Stimulated activated CD4-positive, alpha-beta T cell treated with anti-CD3 and anti-CD28 coated beads, TNF-alpha, amount 100 ng/mL, for 24 hours (primary cell): ENCODE measurements at places on chromosomes 6 and 20.

DNA sequence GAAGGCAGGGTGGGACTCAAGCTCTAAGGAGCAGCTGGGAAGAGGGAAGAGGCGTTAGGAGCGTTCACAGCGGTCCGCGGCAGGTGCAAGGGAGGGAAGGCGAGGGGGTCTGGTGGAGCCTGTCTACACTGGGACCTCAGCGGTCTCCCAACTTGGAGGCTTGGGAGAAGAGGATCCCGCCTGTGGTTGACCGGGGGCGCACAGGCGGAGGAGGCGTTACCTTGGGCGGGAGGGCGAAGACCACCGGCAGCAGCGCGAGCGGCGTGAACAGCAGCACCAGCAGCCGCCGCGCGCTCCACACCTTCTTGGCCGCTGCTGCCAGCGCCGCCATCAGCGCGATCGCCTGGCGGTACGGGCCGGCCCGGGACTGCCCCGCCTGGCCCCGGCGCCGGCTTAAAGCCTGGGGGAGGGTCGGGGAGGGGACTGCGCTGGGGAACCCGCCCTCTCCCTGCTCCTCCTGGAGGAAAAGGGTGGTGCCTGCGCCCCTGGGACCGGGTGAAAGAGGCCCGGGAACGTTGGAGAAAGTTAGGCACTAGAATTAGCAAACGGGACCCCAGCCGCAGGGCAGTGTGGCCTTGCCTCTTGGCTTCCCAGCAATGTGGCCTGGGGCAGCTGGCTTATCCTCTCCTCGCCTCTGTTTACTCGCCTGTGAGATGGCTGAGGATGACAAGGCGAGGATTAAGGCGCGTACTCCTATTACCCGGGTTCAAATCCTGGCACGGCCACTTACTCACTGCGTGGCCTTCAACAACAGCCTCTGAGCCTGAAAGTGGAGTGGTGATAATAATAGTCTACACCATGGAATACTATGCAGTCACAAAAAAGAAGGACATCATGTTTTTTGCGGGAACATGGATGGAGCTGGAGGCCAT, at the start of gene SLC13A3:
TSS of gene SLC13A3 (minus strand) at position 369 of the 872 bp plus-strand sequence. CDS start at position 331, 38 bp downstream.
- no peak for DNase-seq

- no peak for DNase-seq
Measured at GRCh38 chr20:33866398-33867100, 55.4 kb downstream of the CHMP4B start.

DNA sequence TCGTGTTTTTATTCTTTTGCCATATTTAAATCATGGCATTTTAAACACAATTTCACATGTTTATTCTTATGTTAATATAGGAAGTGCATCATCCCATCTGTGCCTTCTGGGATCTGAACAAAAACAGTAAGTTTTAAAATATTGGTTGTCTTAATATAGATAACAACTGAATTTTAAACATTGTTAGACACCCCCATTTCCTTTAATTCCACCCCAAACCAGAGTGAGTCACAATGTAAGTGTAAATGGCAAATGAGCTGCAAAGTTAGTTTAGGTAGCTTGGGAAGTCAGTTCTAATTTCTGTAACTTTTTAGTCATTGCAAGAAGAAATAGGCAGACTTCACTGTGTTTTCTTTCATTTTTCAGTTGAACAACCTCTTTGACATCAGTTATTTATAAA, 108.0 kb downstream of the ADGRG6 start:
- no peak for DNase-seq

DNA sequence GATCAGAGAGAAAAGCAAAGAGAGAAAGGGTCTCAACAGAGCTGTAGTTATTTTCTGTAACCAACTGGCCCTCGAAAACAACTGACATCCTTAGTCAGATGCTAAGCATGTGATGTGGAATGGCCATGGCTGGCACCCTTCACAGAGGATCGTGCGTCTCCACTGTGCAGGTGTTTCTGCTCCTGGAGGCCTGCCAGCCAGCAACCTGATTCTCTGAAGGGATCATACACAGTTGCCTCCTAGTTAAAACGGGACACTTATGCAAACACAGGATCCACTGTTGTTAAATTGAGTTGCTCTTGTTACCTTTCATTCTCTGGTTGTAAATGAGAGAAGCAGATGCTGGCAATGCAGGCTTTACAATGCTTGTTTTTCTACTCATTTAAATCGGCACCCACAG, 148.5 kb downstream of the HDGFL1 start:
- DNase-seq, result no peak

- no peak for DNase-seq
Measured at GRCh38 chr6:20906945-20907344, 372.7 kb downstream of the CDKAL1 start.

DNA sequence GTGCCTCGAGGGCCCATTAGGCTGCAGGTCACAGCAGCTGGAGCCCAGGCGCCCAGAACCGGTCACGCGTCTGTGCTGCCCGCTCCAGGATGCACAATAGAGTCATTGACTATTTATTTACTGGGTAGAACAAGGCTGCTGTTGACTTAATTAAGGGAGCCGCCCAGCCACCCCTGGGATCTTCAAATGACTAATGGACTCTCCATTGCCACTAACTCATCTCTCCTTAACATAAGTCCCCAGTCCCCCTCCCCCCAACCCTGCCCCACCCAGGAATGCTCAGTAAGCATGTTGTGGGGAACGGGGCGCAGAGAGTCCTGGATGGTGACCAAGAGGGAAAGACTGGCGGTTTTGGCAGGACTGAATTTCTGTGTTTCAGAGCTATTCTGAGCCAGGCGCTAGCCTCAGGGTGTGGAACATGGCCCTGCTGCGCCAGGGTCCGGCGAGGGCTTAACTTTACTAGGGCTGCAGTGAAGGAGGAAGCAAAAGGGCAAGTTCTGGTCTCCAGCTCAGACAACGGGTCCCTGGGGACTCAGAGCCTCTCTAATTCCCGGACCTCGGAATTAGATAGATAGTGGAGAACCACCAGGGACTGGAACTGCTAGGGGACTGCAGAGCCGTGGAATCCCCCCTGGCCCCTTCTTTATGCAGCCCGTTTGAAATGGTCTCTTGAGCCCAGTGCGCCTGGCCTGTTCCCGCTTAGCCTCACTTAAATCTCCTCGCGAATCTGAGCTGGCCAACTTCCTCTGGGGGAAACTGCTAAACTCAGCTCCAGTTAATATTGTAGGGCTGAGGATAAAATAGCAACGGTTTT, 1.5 kb upstream of the GRIK2 start:
- DNase-seq, result no peak

DNA sequence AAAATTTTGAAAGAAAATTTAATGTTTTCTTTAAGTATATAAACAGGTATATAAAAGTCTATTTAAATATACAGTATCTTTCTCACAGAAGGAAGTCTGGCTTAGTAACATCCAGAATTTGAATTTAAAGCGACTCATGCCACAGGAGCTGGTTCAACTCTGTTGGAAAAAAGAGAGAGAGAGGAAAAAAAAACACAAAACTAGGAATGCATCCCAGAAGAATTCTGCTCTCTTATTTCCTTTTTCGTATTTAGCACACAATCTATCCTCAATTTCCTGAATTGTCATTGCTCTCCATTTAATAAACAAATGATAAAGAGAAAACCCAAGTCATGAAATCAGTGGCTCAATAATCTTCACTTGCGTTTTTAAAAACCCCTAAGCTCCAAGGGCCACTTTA, 107.5 kb upstream of the SCAF8 start:
- no peak for DNase-seq

DNA sequence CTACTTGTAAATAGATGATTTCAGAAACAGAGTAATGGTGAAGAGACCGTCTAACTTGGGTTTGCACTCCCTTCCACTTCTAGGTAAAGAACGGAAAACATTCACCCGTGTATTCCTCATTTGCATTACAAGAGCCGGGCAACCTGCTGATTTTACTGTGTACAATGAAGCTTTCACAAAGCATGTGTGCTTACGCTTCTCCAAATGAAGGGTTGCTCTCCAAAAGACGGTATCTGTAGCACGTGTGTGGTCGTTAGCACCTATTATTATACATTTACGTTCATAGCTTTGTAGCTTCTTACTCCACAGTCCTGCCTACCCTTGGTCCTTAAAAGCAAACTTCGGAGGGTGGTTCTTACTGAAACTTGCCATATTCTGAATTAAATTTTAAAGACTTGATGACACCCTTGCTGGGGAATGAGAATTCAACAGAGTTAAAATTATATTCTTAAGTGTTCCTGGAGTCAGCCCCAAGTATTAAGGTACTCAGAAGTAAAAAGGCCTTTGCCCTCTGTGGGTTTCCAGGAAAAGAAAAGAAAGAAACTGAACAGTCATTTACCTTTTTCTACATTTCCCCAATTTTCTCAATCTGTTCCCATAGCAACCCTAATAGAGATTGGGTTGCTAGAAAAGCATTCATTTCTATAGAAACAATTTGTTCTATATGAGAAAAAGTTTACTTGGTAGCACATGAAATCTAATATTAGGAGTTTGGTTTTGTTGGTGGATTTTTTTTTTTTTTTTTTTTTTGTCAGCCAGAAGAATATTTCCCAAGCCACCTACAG, 61.9 kb upstream of the KCNG1 start:
- no peak for DNase-seq

DNA sequence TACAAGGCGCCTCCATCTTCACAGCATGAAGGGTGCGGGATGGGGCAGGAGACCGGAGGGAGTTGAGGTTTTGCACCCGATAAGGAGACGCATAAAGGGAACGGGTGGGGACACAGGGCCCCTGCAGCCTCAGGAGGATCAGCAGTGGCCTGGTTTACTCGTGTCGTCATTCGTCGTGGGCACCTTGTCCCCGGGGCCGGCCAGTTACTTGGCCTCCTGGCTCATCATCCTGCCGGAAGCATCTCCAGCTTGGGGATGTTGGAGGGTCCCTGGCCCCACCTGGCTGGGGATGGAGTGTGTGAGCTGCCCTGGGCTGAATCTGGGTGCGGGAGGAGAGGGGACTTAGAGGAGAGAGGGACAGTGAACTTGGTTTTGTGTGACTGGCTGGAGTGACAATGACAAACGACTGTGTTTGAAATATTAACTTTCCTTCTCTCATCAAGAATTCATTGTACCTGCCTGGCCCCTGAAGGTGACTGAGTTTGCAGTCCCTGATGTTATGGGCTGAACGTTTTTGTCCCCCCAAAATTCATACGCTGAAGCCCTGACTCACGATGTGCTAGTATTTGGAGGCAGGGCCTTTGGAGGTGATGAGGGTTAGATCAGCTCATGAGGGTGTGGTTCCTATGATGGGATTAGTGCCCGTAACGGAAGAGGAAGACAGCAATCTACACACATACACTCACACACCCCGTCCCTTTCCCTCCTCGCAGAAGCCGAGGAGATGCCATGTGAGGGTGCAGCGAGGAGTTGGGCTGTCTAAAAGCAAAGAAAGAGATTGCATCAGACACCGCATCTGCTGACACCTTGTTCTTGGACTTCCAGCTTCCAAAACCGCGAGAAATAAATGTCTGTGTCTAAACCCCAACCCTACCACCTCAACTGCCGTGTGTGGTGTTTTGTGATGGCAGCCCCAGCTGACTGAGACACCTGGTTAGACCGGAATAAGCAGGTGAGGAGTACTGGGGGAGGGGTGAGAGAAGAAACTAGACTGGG, 65.0 kb upstream of the MAP3K4 start:
- no peak for DNase-seq

- DNase-seq, result no peak
Measured at GRCh38 chr20:51043811-51044210, 20.9 kb upstream of the KCNG1 start.

GRCh38 chr20:11352041-11352440, 565.7 kb upstream of the BTBD3 start:
- DNase-seq, result no peak

DNA sequence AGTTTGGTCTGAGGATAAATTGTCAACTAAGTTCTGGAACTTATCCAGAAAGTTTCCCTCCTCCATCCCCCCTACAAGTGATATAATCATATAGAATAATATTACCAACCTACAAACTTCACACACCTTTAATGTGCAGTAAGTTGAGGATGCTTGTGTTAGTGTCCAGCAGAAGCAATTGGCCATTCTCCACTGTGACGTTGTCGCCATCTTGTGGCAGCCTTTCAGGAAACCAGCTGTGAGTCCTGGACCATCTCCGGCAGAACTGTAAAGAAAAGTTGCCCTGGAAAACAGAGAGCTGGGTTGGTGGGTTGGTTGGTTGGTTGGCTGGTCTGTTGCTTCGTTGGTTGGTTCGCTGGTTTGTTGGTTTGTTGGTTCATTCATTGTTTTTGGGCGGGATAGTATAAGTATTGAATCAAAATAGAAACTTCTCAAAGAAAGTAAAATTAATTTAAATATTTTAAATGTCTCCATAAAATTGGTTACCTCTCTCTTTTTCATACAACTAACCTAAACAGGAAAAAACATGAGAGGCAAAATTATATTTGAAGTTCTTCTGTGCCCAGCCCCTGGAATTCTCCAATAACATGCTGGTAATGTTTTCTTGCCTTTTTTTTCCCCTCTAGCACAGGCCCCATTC, 127.5 kb downstream of the PKHD1 start:
- no peak for DNase-seq

DNA sequence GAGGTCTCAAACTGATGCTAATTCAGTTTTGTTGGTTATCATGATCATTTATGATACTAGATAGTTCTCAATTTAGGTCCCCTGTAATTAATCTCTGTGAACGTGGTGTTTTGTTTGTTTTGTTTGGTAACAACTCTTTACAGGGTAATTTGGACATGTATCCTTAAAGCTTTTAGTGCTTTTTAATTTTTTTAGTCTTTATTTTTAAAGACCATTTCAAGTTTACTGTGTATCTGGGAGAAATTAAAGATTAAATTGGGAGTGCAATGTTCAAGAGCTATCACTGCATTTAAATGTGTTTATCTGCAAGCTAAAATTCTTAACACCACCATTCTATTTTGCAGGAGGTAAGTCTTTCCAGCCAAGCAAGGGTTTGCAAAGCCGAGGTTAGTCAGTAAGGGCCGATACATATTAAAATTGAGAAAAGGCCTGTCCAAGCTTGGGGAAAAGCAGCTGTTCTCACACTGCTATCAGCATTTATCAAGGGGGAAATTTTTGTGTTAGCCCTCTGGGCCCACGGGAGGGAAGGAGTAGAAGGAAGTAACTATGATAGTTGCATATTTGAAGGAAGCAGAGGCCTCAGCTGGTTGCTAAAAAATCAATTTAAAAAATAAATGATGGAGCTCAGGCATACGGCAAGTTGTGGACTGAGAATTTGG, 59.3 kb upstream of the ZNF217 start:
- no peak for DNase-seq

DNA sequence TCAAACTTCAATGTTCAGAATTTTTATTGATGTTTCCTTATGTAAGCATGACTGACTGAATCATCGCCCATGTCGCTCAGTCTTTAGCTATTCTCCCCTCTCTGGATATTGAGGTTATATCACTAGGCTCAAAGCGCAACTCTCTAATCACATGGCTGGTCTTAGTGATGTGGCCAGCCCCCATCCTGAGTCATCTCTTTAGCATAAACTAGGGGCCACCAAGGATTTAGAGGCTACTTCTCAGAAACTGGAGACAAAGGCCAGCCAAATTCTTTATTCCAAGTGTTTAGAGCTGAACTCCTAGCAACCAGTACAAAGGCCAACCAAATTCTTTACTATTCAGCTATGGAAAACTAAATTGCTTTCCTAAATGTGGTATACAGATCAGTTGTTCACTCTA, 61.4 kb downstream of the FAM135A start:
- no peak for DNase-seq

GRCh38 chr6:66896415-66896814, 1189.4 kb upstream of the EYS start:
- DNase-seq, result no peak

GRCh38 chr20:43744966-43745730, 18.3 kb upstream of the GTSF1L start:
- DNase-seq, result no peak

GRCh38 chr6:34067814-34068213, 78.1 kb downstream of the GRM4 start:
- no peak for DNase-seq

GRCh38 chr6:110852773-110853172, 21.8 kb upstream of the AMD1 start:
- DNase-seq, result no peak
